ENCODE measurements at places on chromosomes 2 and 18. TPM values are rescaled to one million over a fixed set of nuclear protein-coding genes. Genes with fewer than 3 reads are reported as not detected.

- peaks cover 46% of the 10 kb centered on the region for H3K4me1 ChIP-seq
- H3K36me3 ChIP-seq, result peaks cover 14% of the 10 kb centered on the region
- no peaks in the 10 kb centered on the region for H3K27me3 ChIP-seq
- no peak for DNase-seq
These were observed 797 bp downstream of the TXNL4A start for GRCh38 chr18:79987566-79987965.

- H3K27ac ChIP-seq, result no peak overlapping the region
- H3K27me3 ChIP-seq, result no peaks in the 10 kb centered on the region
- no peaks in the 10 kb centered on the region for H3K36me3 ChIP-seq
- no peak overlapping the region for H3K4me3 ChIP-seq
- H3K4me1 ChIP-seq, result no peaks in the 10 kb centered on the region
These were observed 368.7 kb downstream of the PARD3B start for GRCh38 chr2:204913854-204914464.

GRCh38 chr2:83081826-83082690 is 1377.0 kb downstream of the SUCLG1 start:
- no peaks in the 10 kb centered on the region for H3K4me1 ChIP-seq
- H3K27me3 ChIP-seq, result no peaks in the 10 kb centered on the region
- H3K4me3 ChIP-seq, result no peak overlapping the region
- DNase-seq, result no peak
- no peak overlapping the region for H3K27ac ChIP-seq
- no peaks in the 10 kb centered on the region for H3K36me3 ChIP-seq

- H3K4me3 ChIP-seq, result peak overlapping the region; percentile 72
- peak overlapping the region; percentile 89 for H3K27ac ChIP-seq
- peak; percentile 41 for DNase-seq
- peaks cover 86% of the 10 kb centered on the region for H3K4me1 ChIP-seq
These were observed 24.3 kb downstream of the INPP5D start for GRCh38 chr2:233084488-233084887.

DNA sequence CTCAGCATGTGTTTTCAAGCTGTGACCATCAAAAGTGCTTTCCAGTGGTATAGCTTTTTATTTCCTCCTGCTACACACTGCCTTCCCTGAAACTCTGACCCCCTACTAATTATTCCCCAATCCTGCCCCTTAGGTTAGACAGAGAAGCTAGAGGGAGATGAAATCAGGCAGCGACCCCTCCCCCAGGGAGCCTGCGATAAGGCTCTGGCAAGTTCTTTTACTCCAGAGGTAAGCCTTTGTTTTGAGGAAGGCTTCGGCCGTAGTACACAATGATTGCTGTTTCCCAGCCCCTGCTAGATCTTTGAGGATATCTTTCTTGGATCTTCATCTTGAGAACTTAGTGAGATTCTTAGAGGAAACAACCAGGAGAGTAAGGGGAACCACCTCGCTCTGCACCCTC is 33.5 kb upstream of the NOL4 start:
- no peak overlapping the region for H3K27ac ChIP-seq
- H3K4me1 ChIP-seq, result no peaks in the 10 kb centered on the region
- H3K4me3 ChIP-seq, result no peak overlapping the region
- H3K27me3 ChIP-seq, result no peaks in the 10 kb centered on the region
- no peaks in the 10 kb centered on the region for H3K36me3 ChIP-seq
- no peak for DNase-seq

DNA sequence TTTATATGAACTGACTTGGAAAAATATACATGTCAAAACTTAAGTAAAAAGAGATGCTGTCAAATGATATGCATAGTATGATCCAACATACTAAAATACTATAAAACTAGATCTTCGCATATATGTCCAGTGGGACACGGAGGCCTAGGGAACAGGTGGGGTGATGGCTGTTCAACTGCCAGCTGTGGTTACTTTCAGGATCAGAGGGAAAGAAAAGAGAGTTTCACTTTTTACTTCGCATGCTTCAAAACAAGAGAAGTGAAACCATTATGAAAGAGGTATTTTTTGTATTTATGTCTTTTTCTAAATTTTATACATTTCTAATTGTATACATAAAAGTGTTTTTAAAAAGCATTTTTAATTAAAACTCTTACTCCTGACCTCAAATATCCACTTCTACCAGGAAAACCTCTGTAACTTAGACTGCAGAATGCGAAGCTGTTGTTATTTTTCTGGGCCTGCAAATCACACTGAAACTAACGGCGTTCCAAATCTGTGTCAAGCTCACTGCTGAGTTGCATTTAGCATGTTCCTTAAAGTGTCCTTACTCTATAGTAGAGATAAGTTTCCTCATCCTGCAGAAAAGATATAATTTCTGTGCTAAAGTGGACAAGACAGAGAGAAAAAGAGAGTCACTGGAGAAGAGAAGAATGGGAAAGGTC is 97.8 kb upstream of the SLC35G4 start:
- no peak overlapping the region for H3K4me3 ChIP-seq
- no peaks in the 10 kb centered on the region for H3K27me3 ChIP-seq

- no peak overlapping the region for H3K27ac ChIP-seq
- no peaks in the 10 kb centered on the region for H3K4me1 ChIP-seq
- no peak for DNase-seq
- no peaks in the 10 kb centered on the region for H3K36me3 ChIP-seq
- H3K27me3 ChIP-seq, result no peaks in the 10 kb centered on the region
These were observed 394.6 kb upstream of the SETBP1 start for GRCh38 chr18:44286049-44286448.

DNA sequence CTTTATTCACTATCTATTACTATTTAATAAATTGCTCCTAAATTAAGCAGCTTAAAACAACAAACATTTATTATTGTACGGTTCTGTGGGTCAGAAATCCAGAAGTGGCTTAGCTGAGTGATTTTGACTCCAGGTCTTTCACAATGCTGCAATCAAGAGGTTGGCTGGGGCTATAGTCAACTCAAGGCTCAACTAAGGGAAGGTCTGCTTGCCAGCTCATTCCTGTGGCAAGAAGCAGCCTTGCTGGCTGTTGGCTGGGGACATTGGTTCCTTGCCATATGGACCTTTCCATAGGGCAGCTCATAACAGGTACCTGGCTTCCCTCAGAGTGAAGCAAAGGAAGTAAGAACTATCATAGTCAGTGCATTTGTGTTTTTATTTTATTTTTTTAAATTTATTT is 5.0 kb upstream of the MRPL19 start:
- H3K4me3 ChIP-seq, result no peak overlapping the region
- no peaks in the 10 kb centered on the region for H3K4me1 ChIP-seq
- no peak overlapping the region for H3K27ac ChIP-seq

DNA sequence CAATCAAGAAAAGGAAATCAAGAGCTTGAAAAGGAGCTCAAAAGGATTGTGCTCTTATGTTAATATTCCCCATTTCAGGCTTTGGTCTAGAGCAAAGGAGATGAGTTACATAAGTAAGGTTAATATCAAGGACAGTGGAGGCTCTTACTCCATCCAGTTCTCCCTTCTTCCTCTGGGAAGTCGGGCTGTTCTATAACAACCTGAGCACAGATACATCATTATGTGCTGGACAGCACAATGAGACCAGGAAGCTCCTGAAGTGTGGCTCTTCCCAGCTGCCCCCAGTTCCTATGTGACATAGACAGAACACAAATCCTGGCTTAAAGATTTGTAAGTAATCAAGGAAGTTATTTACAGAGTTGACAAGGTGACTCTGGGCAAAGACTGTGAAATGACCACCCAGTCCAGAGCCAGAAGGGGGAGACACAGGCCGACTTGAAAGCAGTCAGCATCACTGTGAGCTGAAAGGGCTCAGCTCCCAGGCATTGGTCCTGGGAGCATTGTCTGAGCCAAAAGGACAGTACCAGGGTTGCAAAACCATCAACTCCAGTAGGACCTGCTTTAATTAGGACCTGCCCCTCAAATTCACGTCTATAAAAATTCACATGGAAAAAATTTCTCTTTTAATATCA is 917.6 kb upstream of the ACVR2A start:
- DNase-seq, result no peak
- no peak overlapping the region for H3K27ac ChIP-seq
- H3K4me1 ChIP-seq, result no peaks in the 10 kb centered on the region
- H3K27me3 ChIP-seq, result no peaks in the 10 kb centered on the region

DNA sequence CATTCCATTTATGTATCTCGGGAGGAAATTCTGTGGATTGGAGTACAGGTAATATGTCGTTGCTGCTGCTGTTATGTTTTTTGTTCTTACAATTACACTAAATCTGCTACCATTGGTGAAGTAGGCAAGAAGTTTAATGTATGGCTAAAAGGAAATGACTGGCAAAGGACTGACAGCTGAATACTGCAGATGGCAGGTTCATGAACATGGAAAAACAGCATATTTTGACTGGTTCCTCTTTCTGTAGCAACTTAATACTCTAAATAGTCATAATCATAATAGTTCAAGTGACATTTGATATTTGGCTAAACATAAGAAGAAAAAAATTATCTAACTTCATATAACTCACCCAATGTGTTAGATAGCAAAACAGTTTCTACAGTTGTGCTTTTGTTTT is 84.5 kb upstream of the PGAP1 start:
- no peaks in the 10 kb centered on the region for H3K27me3 ChIP-seq
- H3K36me3 ChIP-seq, result peaks cover 82% of the 10 kb centered on the region
- H3K4me1 ChIP-seq, result no peaks in the 10 kb centered on the region
- no peak for DNase-seq

DNA sequence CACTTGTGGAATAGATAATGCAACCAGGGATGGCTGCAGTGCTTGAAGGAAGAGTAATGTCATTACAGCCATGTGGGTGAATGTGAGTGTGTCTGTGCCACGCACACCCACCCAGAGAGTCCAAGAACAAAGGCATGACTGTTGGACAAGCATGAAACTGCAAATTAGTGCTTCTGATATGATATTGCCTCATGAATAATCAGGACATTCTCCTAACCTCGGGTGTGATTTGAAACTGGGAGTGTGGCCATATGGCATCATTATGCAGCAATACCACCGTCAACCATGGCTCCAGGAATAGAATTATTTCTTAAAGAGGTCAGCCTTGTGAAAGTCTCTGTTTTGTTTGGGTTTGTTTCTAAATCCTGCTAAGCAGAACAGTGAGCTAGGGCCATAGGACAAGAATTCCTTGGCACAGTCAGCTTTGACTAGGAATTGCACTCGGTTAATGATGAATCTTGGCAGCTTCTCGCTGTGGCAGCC is 678.0 kb upstream of the RAB6C start:
- no peak overlapping the region for H3K27ac ChIP-seq
- no peaks in the 10 kb centered on the region for H3K27me3 ChIP-seq
- H3K4me3 ChIP-seq, result no peak overlapping the region
- H3K4me1 ChIP-seq, result no peaks in the 10 kb centered on the region

- DNase-seq, result no peak
- no peak overlapping the region for H3K27ac ChIP-seq
- no peak overlapping the region for H3K4me3 ChIP-seq
- H3K27me3 ChIP-seq, result no peaks in the 10 kb centered on the region
- H3K36me3 ChIP-seq, result no peaks in the 10 kb centered on the region
- H3K4me1 ChIP-seq, result no peaks in the 10 kb centered on the region
These were observed 299.7 kb downstream of the TNS1 start for GRCh38 chr2:217703102-217703501.

DNA sequence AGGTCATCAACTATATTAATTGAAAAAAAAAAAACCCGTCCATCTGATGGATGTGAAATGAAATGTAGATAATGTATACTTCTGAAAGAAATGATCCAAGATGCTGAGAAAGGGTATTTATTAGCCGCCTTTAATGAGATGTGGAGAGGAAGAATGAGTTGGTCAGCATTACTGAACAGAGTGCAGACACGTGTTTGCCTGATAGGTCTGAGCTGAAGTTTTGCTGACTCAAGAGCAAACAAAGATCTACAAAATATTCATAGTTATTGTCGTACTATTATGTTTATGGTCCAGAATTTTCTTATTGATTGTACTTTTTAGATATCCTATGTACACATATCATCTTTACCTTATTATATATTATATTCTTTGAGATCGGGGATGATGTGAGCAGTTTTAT is 235.3 kb downstream of the RDH14 start:
- no peaks in the 10 kb centered on the region for H3K36me3 ChIP-seq
- no peaks in the 10 kb centered on the region for H3K27me3 ChIP-seq

GRCh38 chr2:102768253-102768652 is 6.4 kb downstream of the TMEM182 start:
- H3K27me3 ChIP-seq, result no peaks in the 10 kb centered on the region
- no peak overlapping the region for H3K27ac ChIP-seq
- peaks cover 2% of the 10 kb centered on the region for H3K36me3 ChIP-seq
- H3K4me1 ChIP-seq, result no peaks in the 10 kb centered on the region
- no peak for DNase-seq
- no peak overlapping the region for H3K4me3 ChIP-seq

- H3K4me1 ChIP-seq, result no peaks in the 10 kb centered on the region
- H3K27ac ChIP-seq, result no peak overlapping the region
- DNase-seq, result no peak
- H3K36me3 ChIP-seq, result no peaks in the 10 kb centered on the region
These were observed 89.5 kb upstream of the RBMS1 start for GRCh38 chr2:160583146-160583535.

DNA sequence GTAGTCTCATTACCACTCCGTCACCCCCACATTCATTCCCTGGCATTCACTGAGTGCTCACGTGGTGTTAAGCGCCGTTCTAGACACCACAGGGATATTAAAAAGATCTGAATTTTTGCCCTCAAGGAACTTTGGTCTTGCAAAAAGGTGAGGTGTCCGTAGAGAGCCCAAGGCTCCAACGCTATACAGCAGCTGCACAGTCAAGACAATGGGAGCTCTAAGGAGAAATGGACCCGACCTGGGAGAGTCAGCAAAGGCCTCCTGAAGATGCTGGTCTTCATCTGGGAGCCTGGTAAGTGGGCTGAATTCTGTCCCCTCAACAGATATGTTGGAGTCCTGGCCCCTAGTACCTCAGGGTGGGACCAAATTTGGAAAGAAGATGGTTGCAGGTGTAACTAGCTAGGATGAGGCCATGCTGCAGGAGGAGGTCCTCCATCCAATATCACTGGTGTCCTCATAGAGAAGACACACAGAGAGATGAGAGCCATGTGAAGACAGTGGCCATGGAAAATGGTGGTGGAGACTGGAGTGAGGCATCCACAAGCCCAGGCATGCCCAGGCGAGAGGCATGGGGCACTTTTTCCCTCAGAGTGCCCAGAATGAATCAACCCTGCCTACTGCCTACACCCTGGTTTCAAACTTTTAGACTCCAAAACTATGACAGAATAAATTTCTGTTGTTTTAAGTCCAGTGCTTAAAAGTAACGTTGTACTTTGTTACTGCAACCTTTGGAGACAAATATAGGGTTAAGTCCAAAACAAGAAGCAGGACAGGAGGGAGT is 247.3 kb downstream of the TTC32 start:
- H3K27ac ChIP-seq, result no peak overlapping the region
- H3K27me3 ChIP-seq, result no peaks in the 10 kb centered on the region
- H3K4me1 ChIP-seq, result no peaks in the 10 kb centered on the region
- no peak for DNase-seq
- H3K36me3 ChIP-seq, result no peaks in the 10 kb centered on the region

Gene VAMP5
- total RNA-seq, result 54.8 TPM

Gene STAMBP
- 32.9 TPM for total RNA-seq

Gene KLHL30
- total RNA-seq, result not detected

Gene LRRTM1
- total RNA-seq, result not detected

Gene TMSB10
- 2,468 TPM for total RNA-seq

Gene XDH
- not detected for total RNA-seq

Gene GPR45
- total RNA-seq, result not detected

Gene NEB
- 1.3 TPM for total RNA-seq

Gene MTCL1
- total RNA-seq, result 0.20 TPM

Gene C2orf15
- total RNA-seq, result 2.0 TPM

Gene TXNDC2
- total RNA-seq, result not detected

Measured in CD4-positive, CD25-positive, alpha-beta regulatory T cell (primary cell).